ENCODE measurements at places on chromosomes 7 and 10. TPM values are rescaled to one million over a fixed set of nuclear protein-coding genes. Genes with fewer than 3 reads are reported as not detected.
A peak's percentile ranks its signal among the peaks of the same experiment; 100 is the strongest.

FKBP9 gene
- 153 TPM for total RNA-seq

- DNase-seq: no peak
- H3K4me1 ChIP-seq: no peaks in the 10 kb centered on the region
- H3K27me3 ChIP-seq: no peaks in the 10 kb centered on the region
- no peak overlapping the region for H3K27ac ChIP-seq
- H3K36me3 ChIP-seq: no peaks in the 10 kb centered on the region
Measured at GRCh38 chr10:45023426-45023825, 22.7 kb downstream of the ZNF22 start.

SPDYE1 gene
- not detected for total RNA-seq

IL15RA gene
- total RNA-seq: 1.5 TPM

DNA sequence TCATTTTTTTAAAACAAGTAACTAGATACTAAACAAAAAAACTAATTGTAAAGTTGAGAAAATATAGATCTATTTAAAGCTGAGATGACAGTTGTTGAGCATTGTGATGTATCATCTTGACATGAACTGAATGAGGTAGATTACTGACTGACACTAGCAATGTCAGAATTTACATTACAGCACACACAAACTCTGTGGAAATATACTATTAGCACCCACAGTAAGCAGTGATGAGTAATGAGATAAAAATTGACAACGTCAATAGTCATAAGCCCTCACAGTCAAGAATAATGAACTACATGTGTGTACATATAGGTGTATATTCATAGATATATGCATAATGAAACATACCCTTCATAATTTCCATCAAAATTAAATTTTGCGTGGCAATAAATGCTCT lies 368.4 kb downstream of the TFEC start:
- no peaks in the 10 kb centered on the region for H3K27me3 ChIP-seq
- no peaks in the 10 kb centered on the region for H3K4me1 ChIP-seq
- no peaks in the 10 kb centered on the region for H3K36me3 ChIP-seq
- H3K27ac ChIP-seq: no peak overlapping the region
- DNase-seq: no peak

HGF gene
- 6.0 TPM for total RNA-seq

DNA sequence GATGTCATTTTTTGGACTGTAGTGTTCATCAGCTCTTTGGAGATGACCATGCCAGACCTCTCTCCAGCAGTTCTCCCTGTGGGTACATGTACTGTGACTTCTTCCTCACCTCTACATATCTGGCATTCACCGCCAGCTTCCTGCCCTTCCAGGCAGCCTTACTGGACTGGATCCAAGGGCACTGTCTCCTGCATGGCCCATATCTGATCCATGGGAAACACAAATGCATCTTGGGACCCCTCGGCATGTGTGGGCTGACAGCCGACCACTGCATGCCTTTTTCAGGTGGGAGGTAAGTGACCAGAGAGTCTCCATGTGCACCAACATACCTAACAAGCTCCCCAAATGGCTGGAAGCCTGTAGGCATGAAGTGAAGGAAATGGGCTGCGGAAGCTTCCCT lies 3.9 kb upstream of the BLVRA start:
- DNase-seq: no peak
- no peak overlapping the region for H3K4me3 ChIP-seq
- peaks cover 5% of the 10 kb centered on the region for H3K27me3 ChIP-seq
- no peak overlapping the region for H3K27ac ChIP-seq
- peaks cover 21% of the 10 kb centered on the region for H3K4me1 ChIP-seq
- H3K36me3 ChIP-seq: no peaks in the 10 kb centered on the region

PTN gene
- total RNA-seq: 73.8 TPM

DNA sequence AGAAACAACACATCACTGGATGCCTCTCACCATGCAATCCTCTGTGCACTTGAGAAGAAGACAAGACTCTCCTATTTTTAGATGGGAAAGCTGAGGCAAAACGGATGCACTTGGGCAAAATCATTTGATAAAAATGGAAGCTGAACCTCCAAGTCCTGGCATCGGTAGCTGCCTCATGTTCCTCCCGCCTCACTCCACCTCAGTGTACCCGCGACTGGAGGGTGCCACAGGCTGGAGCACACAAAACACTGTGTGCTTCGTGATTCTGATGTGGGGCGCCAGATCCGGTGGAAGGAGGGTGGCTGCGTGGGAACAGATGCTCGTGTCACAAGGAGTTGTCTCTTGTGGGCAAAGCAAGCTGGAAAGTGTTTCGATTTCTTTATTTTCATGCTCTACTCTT lies 41.3 kb downstream of the TAS2R41 start:
- H3K4me3 ChIP-seq: no peak overlapping the region
- peaks cover 28% of the 10 kb centered on the region for H3K4me1 ChIP-seq
- no peaks in the 10 kb centered on the region for H3K27me3 ChIP-seq
- H3K36me3 ChIP-seq: no peaks in the 10 kb centered on the region
- DNase-seq: no peak

GRCh38 chr7:1320616-1321240 lies 88.1 kb downstream of the UNCX start:
- no peak for DNase-seq
- H3K4me1 ChIP-seq: peaks cover 34% of the 10 kb centered on the region
- H3K36me3 ChIP-seq: no peaks in the 10 kb centered on the region
- peaks cover 46% of the 10 kb centered on the region for H3K27me3 ChIP-seq

NRCAM gene
- total RNA-seq: 17.5 TPM

DNA sequence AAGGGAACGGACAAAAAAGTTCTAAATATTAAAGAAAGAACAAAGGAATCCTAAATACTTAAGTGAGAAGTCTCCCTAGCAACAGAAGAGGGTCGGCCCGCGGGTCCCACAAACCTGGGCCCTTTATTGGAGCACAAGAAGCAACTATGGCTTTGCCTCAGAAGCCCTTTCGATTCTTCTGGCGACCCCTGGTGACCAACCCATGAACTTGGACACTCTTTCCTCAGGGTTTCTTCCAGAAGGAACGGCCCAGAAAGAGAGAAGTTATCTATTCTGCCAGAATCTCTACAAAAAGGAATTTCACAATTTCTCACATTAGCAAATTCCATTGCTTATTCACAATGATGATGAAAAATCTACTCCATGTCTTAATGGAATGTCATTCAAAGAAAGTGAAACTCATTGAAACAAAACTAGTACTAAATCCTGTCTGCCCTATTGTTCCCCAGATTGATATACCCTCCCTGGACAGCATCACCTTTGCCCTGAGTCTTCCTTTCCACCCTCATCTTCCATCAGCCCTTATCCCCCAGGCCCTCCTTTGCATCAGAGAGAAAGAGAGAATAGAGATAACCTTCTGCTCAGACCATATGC lies 43.7 kb downstream of the CPVL start:
- H3K4me1 ChIP-seq: peaks cover 12% of the 10 kb centered on the region
- H3K27ac ChIP-seq: no peak overlapping the region
- DNase-seq: peak; percentile 88
- no peaks in the 10 kb centered on the region for H3K27me3 ChIP-seq
- H3K36me3 ChIP-seq: no peaks in the 10 kb centered on the region

- H3K27ac ChIP-seq: no peak overlapping the region
- no peaks in the 10 kb centered on the region for H3K4me1 ChIP-seq
- H3K36me3 ChIP-seq: no peaks in the 10 kb centered on the region
- no peak for DNase-seq
- H3K4me3 ChIP-seq: no peak overlapping the region
Measured at GRCh38 chr7:91685544-91685943, 195.0 kb downstream of the MTERF1 start.

DNA sequence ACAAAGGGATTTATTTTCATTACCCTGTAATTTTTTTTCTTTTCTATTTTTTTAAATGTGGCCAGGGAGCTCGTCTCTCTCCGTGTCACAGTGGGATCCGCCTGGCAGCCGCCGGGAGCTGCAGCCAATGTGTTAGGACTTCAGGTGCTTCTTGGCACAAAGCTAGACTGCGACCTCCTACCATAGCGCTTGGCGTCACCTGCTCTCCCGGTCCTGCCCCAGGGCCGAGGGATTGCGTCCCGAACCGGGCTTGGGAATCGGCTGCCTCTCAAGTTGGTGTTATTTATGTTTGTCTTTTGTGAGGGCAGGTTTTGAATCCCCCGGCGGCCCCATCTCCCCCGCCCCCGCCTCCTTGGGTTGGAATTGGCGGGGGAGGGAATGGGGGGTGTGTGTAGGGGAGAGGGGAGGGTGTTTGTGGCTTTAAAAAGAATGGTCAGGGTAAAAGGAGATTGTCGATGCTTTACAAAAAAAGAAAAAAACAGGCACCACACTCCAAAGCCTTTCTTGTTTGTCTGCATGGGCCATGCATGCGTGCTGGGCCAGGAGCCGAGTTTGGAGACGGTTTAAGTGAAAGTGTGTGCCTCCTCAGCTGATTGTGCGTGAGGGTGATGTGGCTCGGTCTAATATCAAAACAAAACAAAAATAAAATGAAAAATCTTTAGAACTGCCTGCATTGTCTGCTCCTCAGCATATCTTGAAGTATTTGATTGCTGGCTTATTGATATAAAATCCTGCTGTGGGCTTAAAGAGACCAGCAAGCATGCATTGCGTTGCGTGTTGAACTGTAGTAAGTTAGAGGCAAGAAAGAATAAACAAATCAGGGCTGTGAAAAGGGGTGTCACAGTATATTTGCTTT lies 1.2 kb downstream of the PPP1R9A start:
- no peaks in the 10 kb centered on the region for H3K36me3 ChIP-seq
- H3K4me1 ChIP-seq: peaks cover 7% of the 10 kb centered on the region
- DNase-seq: peak; percentile 89
- H3K27ac ChIP-seq: peak overlapping the region; percentile 95

DNA sequence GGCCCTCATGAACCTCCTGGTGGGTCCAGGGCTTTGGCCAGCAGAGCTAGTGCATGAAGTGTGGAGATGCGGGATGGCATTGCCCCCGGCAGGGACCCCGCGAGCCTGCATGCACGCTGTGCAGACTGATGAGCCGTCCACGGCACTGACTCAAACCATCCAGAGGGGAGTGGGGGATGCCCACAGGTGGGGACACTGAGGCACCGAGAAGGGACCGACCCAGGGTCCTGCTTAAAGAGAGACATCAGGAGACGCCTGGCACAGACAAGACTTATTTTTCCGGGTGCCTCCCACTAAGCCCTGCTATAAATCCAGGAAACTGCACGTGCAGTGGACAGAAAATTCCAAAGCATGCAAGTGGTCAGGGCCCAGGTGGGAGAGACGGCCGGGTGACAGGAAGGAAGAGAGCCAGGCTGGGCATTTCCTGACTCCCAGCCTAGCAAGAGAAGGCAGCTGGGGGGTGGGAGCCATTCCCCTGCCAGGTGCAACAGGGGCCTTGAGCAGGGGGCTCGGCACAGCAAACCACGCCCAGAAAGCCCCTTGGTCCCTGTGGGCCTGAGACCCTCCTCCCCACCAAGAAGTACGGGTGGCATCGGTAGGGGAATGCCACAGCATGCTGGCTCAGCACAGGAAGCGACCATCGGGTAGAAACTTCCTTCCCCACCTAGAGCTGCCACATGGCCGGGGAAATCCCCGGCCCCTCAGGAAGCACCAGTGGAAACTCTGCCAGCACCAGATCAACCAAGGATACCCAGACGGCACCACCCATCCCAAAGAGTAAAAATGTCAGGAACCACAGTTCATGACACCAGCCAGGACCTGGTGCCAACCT lies 91.5 kb downstream of the FOXL3 start:
- no peak for DNase-seq
- H3K4me3 ChIP-seq: no peak overlapping the region
- H3K27me3 ChIP-seq: peaks cover 24% of the 10 kb centered on the region
- H3K36me3 ChIP-seq: no peaks in the 10 kb centered on the region
- H3K4me1 ChIP-seq: peaks cover 32% of the 10 kb centered on the region
